ENCODE measurements at places on chromosomes 5 and 9.

- H3K27ac ChIP-seq: no peak overlapping the region
- no peaks in the 10 kb centered on the region for H3K36me3 ChIP-seq
- H3K4me1 ChIP-seq: peaks cover 4% of the 10 kb centered on the region
- no peak for DNase-seq
These were observed 383.9 kb downstream of the TLR4 start for GRCh38 chr9:118088090-118088489.

DNA sequence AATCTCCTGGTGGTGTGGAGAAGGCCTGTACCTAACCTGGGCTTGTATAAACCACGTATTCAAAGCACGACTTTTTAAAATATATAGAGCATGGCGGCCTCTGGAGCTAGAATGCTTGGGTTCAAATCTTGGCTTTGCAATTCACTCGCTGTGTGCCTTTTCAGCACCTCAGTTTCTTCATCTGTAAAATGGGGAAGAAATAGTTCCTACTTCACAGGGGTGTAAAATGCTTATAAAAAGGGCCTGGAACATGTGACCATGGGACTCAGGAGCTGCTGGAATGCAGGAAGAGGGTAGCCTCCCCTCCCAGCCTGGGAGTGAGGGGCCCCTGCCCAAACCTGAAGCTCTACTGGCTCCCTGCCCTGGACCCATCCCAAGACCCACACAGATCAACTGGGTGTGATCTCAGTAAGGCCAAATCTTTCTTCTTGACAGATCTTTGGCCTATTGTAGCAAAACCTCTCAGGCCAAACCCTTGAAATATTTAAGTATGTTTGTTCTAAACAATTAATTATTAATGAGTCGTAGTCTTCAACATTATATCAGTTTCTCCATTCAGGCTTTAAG is 269.0 kb downstream of the ZSWIM6 start:
- no peaks in the 10 kb centered on the region for H3K36me3 ChIP-seq
- H3K27ac ChIP-seq: no peak overlapping the region
- H3K27me3 ChIP-seq: peaks cover 21% of the 10 kb centered on the region
- no peak for DNase-seq

- H3K4me3 ChIP-seq: no peak overlapping the region
- peak overlapping the region; percentile 57 for H3K27ac ChIP-seq
- H3K4me1 ChIP-seq: peaks cover 36% of the 10 kb centered on the region
- no peaks in the 10 kb centered on the region for H3K27me3 ChIP-seq
These were observed 96.7 kb upstream of the CHD1 start for GRCh38 chr5:99025298-99026045.

DNA sequence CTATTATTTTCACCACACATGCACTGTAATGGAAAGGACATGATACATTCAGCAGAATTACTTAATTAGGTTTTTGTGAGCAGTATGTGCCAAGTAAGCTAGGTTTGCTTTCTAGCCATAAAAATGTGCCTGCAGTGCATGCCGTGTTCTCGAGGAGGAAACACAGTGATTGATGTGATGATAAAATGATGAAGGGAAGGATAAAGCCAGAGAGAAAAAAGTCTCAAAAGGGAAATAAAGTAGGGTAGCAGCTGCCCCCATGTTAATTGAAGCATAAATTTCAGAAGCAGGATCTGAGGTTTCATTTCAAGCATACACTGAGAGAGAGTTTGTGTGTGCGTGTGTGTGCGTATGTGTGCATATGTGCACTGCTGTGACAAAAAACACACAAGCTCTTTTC is 714.2 kb upstream of the C9orf72 start:
- H3K4me1 ChIP-seq: no peaks in the 10 kb centered on the region
- no peak overlapping the region for H3K4me3 ChIP-seq
- H3K36me3 ChIP-seq: no peaks in the 10 kb centered on the region

DNA sequence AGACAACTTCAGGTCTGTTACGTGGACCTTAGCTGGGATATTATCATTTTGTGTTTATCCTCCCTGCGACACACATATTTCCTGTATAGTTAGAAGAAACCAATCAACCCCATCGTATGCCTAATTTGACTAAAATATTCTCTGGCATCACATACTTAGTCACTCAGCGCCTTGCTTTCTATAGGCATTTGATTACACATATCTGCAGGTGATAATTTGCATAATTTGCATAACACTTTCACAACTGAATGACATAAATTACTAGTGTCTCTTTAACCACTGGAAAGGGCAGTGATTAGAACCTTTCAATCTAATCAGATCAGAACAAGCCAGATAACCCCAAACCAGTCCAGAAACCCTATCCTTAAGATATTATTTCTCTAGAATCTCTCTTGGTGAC is 390.2 kb downstream of the TLR4 start:
- H3K36me3 ChIP-seq: no peaks in the 10 kb centered on the region
- no peaks in the 10 kb centered on the region for H3K27me3 ChIP-seq

GRCh38 chr5:56737951-56738606 is 77.3 kb upstream of the MAP3K1 start:
- H3K27me3 ChIP-seq: no peaks in the 10 kb centered on the region
- H3K4me3 ChIP-seq: no peak overlapping the region
- DNase-seq: no peak
- peak overlapping the region; percentile 62 for H3K27ac ChIP-seq

GRCh38 chr5:154868702-154869101 is 10.3 kb downstream of the CNOT8 start:
- no peak overlapping the region for H3K4me3 ChIP-seq
- no peaks in the 10 kb centered on the region for H3K27me3 ChIP-seq
- DNase-seq: no peak
- H3K4me1 ChIP-seq: peaks cover 4% of the 10 kb centered on the region
- peaks cover 28% of the 10 kb centered on the region for H3K36me3 ChIP-seq

DNA sequence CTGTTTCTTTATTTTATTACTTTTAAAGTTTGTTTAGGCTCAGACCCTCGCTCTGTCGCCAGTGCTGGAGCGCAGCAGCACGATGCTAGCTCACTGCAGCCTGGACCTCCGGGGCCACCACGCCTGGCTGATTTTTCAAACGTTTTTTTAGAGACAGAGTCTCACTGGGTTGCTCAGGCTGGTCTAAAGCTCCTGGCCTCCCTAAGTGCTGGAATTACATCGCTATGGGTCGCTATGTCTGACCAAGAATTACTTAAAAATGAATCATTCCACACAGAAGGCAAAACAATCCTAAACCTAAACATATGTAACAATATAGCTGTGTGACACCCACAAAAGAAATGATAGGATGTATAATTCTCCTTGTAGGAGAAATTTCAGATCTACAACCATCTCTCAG is 86.9 kb upstream of the SIMC1 start:
- no peaks in the 10 kb centered on the region for H3K36me3 ChIP-seq
- no peak for DNase-seq
- H3K4me3 ChIP-seq: no peak overlapping the region
- H3K27me3 ChIP-seq: peaks cover 10% of the 10 kb centered on the region

GRCh38 chr9:84671586-84672521 is 2.3 kb downstream of the NTRK2 start:
- peaks cover 21% of the 10 kb centered on the region for H3K27me3 ChIP-seq
- H3K27ac ChIP-seq: no peak overlapping the region
- H3K4me1 ChIP-seq: peaks cover 7% of the 10 kb centered on the region
- no peak for DNase-seq
- H3K4me3 ChIP-seq: no peak overlapping the region
- no peaks in the 10 kb centered on the region for H3K36me3 ChIP-seq

GRCh38 chr5:73853091-73853490 is 227.1 kb downstream of the ARHGEF28 start:
- DNase-seq: no peak
- H3K36me3 ChIP-seq: no peaks in the 10 kb centered on the region
- peaks cover 5% of the 10 kb centered on the region for H3K27me3 ChIP-seq
- H3K4me1 ChIP-seq: no peaks in the 10 kb centered on the region
- no peak overlapping the region for H3K27ac ChIP-seq

DNA sequence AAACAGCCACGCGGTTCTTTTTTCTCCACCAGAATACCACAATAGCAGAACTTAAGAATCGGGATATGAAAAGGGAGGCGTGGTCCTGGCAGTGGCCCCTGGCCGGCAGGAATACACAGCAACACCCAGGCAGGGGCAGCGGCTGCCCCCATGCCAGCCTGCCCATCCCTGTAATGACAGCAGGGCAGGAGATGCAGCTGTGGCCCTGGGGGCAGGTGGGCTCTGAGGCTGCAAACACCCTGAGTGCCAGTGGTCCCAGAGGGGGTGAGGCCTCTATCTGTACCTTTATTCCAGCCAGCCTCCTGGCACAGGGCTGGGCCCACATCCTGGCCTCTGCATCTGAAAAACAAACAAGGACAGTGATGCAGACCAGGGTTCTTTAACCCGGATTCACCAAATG is 12.4 kb downstream of the DIPK1B start:
- no peak overlapping the region for H3K4me3 ChIP-seq
- peaks cover 17% of the 10 kb centered on the region for H3K4me1 ChIP-seq
- no peak overlapping the region for H3K27ac ChIP-seq

GRCh38 chr9:137136881-137137607 is 1.9 kb upstream of the GRIN1 start:
- no peak for DNase-seq
- H3K36me3 ChIP-seq: no peaks in the 10 kb centered on the region
- peaks cover 7% of the 10 kb centered on the region for H3K4me1 ChIP-seq

DNA sequence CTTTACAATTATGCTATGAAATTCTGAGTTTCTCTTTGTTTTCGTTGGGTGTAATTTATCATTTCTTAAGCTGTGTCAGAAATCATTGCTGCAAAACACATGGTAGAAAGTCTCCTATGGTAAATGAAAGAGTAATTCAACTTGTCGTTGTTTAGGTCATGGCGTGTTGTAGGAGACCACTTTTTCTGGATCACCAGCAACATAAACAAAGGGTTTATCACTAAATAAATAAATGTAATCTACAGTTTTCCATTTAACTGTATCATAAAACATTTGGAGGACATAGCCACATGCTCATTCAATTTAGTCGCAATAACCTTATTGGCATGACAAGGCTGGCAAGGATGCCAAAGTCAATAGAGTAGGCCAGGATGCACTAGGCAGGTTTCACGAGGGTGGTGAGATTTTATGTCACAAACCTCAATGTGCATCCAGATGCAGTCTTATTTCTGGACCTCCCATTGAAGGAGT is 154.4 kb upstream of the ERCC6L2 start:
- DNase-seq: no peak
- peaks cover 1% of the 10 kb centered on the region for H3K27me3 ChIP-seq
- peaks cover 14% of the 10 kb centered on the region for H3K4me1 ChIP-seq
- no peak overlapping the region for H3K4me3 ChIP-seq
- H3K36me3 ChIP-seq: no peaks in the 10 kb centered on the region
- no peak overlapping the region for H3K27ac ChIP-seq

- H3K4me1 ChIP-seq: no peaks in the 10 kb centered on the region
- no peak for DNase-seq
- no peak overlapping the region for H3K4me3 ChIP-seq
- H3K27me3 ChIP-seq: no peaks in the 10 kb centered on the region
- H3K36me3 ChIP-seq: no peaks in the 10 kb centered on the region
- no peak overlapping the region for H3K27ac ChIP-seq
These were observed 54.5 kb downstream of the AK8 start for GRCh38 chr9:132823370-132824145.

- DNase-seq: no peak
- peaks cover 67% of the 10 kb centered on the region for H3K4me1 ChIP-seq
- H3K4me3 ChIP-seq: peak overlapping the region; percentile 59
- no peaks in the 10 kb centered on the region for H3K27me3 ChIP-seq
- H3K27ac ChIP-seq: peak overlapping the region; percentile 94
- peaks cover 9% of the 10 kb centered on the region for H3K36me3 ChIP-seq
These were observed 6.3 kb downstream of the RAPGEF1 start for GRCh38 chr9:131733541-131734061.

DNA sequence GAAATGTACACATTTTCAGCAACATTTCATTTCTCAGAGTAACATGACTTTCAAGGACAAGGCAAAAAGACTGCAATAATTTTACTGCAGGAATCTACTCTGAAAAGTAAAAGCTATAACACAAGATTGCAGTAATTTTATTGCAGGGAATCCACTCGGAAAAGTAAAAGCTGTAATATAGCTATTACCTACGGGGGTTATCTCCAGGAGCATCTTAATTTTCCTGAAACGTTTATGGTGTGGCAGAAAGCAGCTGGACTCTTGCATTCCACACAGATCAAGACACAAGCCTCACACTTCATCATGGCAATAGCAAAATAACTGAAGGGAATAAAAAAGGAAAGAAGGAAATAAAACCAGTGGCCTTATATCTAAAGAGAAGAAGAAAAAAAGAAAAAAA is 171.2 kb downstream of the TSSK1B start:
- H3K4me3 ChIP-seq: no peak overlapping the region
- H3K36me3 ChIP-seq: no peaks in the 10 kb centered on the region
- no peaks in the 10 kb centered on the region for H3K4me1 ChIP-seq
- DNase-seq: no peak

GRCh38 chr9:93094658-93095204 is 1.3 kb upstream of the CARD19 start:
- H3K36me3 ChIP-seq: peaks cover 4% of the 10 kb centered on the region
- H3K27me3 ChIP-seq: no peaks in the 10 kb centered on the region
- peak overlapping the region; percentile 98 for H3K27ac ChIP-seq

- H3K27me3 ChIP-seq: peaks cover 6% of the 10 kb centered on the region
- H3K36me3 ChIP-seq: peaks cover 1% of the 10 kb centered on the region
- H3K27ac ChIP-seq: no peak overlapping the region
- peaks cover 16% of the 10 kb centered on the region for H3K4me1 ChIP-seq
- no peak overlapping the region for H3K4me3 ChIP-seq
These were observed 5.7 kb downstream of the FGD3 start for GRCh38 chr9:92952906-92953610.

DNA sequence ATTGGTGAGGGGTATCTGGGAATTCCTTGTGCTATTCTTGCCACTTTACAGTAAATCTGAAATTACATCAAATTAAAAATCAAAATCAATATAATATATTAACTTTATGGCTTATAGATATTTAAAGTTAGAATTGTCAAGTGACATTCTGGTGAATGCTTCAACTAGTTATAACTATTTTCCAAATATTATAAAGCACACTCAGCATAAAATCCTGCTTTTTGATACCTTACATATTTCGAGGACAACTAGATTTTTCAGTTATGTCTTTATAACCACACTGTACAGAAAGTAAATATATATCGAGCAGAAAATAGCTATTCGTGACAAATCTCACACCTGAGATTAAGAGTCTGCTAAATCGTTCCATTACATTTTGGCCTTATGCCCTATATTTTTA is 210.2 kb downstream of the PDE4D start:
- H3K4me3 ChIP-seq: no peak overlapping the region
- H3K27ac ChIP-seq: no peak overlapping the region
- H3K27me3 ChIP-seq: no peaks in the 10 kb centered on the region
- no peaks in the 10 kb centered on the region for H3K36me3 ChIP-seq
- no peak for DNase-seq
- H3K4me1 ChIP-seq: peaks cover 7% of the 10 kb centered on the region

DNA sequence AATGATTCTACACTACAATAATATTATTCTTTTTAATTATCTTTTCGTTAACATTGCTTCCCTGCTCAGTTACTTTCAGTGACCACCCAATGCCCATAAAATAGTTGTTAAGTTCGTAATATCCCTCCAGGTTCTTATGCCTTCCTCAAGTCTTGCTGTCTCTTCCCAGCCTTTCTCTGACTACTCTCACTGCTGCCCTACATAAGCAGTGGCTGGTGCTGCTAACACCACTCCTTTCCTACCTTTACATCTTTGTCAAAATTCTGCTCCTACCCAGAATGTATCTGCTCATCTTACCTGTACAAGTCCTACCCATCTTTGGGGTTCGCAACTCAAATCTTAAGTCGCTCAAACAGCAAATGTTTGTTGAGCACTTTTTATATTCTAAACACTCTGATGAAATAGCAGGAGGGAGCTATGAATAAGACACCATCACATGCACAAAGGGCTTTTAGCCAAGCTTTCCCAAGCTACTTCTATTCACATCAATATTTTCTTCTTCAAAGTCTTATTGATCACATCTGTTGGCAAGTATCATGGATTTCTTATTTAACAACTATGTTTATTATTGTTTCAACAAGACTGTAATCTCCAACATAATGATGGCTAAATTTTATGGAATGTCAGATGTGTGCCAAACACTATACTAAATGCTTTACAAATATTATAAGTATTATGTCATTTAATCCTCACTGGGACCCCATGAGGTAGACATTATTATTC is 29.5 kb downstream of the SLC25A46 start:
- H3K27me3 ChIP-seq: no peaks in the 10 kb centered on the region
- H3K4me3 ChIP-seq: no peak overlapping the region
- H3K4me1 ChIP-seq: no peaks in the 10 kb centered on the region
- no peak for DNase-seq
